ENCODE measurements at places on chromosomes 1 and 21.

- DNase-seq, result no peak
These were observed 5.0 kb downstream of the FAF1 start for GRCh38 chr1:50955116-50955515.

GRCh38 chr1:238191170-238191569, 300.4 kb upstream of the ZP4 start:
- DNase-seq, result no peak

DNA sequence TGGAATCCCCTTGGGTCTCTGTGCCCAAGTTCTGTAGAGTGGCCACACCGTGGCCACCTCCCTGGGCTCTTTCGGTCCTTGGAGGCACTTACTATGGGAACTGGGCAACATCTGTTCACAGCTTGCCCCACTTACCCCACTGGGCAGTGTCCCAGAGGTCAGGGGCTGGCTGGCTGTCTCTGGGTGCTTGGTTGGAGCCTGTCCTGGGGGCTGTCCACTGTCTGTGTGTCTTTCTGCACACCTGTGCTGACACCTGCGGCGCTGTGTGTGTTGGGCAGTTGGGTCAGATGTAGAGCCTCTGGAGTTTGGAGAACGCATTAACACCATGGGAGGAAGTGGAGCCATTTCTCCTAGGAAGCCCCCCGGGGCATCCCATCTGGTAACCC, 1.3 kb upstream of the TMEM54 start:
- no peak for DNase-seq

- no peak for DNase-seq
These were observed 185.8 kb downstream of the NRIP1 start for GRCh38 chr21:14878971-14879370.

DNA sequence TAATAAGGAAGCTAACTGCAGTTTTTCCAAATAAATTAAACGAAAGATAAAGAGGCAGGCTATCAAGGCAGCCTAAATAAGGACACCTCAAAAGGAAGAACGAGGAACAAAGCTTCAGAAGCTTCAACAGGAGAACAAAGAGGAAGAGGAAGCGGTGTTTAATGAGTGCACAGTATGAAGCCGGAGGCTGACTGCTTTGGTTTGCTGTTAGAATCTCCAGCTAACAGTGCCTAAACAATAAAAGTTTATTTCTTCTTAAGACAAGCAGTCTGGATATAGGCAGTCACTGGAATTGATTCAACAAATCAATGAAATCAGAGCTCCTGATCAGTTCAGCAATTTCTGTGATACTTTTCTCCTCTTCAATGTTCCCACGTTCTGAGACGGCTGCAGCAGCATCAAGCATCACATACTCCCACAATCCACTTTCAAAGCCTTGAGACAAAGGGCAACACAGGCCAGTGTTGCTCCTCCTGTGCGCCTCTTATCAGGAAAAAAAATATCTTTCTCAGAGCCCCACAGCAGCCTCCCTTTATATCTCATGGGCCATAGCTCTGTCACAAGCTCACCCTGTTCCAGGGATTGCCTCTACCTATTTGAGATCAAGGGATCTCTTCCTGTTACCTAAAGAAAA, 365.6 kb upstream of the ST6GALNAC5 start:
- no peak for DNase-seq

- DNase-seq, result no peak
These were observed 19.1 kb downstream of the RCSD1 start for GRCh38 chr1:167648978-167649744.

DNA sequence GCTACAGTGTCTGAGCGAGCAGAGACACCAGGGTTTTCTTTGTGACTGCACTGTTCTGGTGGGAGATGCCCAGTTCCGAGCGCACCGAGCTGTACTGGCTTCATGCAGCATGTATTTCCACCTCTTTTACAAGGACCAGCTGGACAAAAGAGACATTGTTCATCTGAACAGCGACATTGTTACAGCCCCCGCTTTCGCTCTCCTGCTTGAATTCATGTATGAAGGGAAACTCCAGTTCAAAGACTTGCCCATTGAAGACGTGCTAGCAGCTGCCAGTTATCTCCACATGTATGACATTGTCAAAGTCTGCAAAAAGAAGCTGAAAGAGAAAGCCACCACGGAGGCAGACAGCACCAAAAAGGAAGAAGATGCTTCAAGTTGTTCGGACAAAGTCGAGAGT, 2.7 kb downstream of the ZBTB18 start:
- no peak for DNase-seq

- no peak for DNase-seq
These were observed 9.6 kb downstream of the SPATA46 start for GRCh38 chr1:162367073-162367472.

- no peak for DNase-seq
These were observed 5.0 kb downstream of the SLC22A15 start for GRCh38 chr1:115980998-115981993.

DNA sequence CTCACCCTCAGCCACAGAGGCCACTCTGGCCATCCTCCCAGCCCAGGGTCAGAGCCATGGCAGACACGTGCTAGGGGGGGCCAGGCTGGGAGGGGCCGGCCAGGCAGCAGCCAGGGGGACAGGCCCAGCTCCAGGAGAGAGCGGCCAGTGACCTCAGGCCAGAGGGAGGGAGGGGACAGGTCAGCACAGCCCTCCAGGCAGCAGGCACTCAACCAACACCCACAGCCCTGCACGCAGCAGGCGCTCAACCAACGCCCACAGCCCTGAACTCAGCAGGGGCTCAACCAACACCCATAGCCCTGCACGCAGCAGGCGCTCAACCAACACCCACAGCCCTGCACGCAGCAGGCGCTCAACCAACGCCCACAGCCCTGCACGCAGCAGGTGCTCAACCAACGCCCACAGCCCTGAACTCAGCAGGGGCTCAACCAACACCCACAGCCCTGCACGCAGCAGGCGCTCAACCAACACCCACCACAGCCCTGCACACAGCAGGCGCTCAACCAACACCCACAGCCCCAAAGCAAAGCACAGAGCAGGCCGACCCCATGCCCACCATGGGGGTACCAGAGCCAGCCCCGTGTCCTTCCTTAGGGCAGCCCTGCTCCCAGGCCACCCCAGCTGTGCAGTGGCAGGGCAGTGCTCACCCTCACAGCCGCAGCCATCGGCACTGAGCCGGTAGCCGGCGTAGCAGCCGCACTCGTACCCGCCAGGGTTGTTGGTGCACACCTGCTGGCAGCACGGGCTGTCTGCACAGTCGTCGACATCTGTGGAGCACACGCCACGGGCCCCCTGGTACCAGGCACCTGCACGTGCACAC, 55.9 kb downstream of the ARHGEF16 start:
- no peak for DNase-seq

Measured in NCI-H187 treated with DMSO at 0.1 percent for 48 hours (cell line).